ENCODE measurements at places on chromosomes 12 and 14.
A peak's percentile ranks its signal among the peaks of the same experiment; 100 is the strongest.

GRCh38 chr12:124929649-124930419, 15.4 kb upstream of the UBC start:
- DNase-seq, result no peak

DNA sequence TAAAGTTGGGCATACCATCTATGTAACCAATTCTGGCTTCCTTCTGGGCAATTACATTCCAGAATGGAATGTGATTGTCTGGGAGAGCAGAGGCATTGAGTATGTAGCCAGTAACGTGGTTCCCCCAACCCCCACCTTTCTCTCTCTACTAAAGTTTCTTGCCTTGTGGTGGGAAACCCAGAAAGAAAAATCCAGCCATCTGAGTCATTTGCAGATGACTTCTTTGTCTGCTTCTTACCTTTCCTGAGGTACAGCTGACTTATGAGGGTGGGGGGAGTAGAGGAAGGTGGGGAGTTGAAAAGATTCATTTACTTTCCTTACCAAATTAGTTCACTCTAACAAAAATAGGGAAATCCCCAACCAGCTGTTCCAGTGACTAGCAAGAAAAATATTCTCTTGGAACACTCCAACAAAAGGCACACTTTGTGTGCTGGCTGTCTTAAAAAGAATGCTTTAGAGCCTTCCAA, 112.1 kb upstream of the FRMD6 start:
- peak; percentile 74 for DNase-seq

DNA sequence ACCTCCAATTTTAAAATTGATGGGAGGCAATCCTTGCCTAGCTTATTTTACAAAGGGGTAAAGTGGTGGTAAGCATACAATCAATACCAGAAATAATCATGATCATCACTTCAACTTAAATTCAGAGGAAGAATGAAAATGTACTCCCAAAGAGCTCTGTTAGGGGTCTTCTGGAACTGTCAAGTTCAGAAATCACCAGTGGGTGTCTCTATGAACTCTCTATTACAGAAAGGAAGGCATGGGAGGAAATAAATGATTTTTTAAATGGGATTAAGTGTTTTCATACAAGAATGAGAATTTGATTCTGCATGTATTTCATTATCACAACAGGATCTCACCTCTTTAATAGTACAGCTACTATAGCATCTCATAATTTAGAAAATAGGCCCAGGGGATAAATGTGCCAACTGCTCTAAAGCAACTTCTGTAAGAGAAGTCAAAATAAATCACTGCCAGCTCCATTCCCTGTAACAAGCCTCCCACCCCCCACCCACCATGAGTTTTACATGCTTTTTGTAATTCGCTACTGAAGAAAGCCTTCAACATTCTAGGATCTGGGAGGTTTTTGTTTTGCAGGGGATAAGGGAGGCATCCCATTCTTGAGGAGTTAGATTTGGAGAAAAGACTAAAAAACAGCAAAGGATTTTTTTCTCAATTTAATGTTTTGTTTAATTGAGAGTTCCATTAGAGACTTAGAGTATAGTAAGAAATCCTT, 9.7 kb downstream of the DCP1B start:
- no peak for DNase-seq

DNA sequence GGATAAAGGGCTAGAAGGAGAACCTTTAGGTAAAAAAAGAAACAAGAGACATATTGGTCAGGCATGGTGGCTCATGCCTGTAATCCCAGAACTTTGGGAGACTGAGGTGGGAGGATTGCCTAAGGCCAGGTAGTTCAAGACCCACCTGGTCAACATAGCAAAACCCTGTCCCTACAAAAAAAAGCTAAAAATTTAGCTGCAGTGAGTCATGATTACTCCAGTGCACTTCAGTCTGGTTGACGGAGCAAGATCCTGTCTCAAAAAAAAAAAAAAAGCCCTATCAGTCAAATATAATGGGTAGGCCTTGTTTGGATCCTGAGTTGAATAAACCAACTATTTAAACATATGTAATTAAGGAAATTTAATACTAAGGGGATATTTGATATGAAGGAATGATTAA, 54.2 kb downstream of the PPP1R36 start:
- DNase-seq, result no peak

DNA sequence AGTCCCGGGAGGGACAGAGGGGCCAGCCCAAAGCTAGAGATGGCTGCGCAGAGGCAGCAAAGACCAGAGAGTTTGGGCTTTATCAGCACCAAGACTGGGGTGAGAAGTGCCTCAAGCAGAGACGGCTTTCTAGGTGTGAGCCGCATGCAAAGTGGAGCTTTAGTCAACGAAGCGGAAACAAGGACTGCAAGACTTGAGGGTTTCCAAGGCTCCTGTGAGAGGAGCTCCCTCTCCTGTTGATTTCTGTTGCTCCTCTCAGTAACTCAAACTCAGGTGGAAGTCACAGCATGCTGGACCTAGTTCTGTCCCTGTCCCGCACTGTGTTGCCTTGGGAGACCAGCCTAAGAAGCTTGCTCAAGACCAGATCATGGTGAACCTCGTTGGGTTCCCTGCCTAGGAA, 327.8 kb downstream of the MED13L start:
- no peak for DNase-seq

DNA sequence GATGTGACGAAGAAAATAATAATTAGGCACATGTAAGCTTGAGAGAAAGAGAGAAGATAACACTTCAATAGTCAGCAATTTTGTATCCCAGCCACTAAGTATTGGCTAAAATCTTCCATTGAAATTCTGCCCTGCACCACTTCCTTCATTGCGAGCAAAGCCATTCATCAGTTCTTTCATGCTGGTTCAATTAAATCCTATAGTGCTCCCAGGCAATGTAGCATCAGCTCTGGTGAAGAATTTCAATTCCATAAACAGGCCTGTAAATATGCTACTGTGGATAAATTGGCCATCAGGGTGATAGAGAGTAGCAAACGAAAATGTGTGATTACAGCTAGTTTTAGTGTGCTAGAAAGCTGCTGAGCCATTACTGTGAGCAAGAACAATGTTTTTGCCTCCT, 24.7 kb downstream of the RPL10L start:
- DNase-seq, result no peak

GRCh38 chr14:101562659-101563351, 1.5 kb downstream of the DIO3 start:
- DNase-seq, result no peak

GRCh38 chr12:89825591-89826449, 117.2 kb upstream of the ATP2B1 start:
- no peak for DNase-seq

DNA sequence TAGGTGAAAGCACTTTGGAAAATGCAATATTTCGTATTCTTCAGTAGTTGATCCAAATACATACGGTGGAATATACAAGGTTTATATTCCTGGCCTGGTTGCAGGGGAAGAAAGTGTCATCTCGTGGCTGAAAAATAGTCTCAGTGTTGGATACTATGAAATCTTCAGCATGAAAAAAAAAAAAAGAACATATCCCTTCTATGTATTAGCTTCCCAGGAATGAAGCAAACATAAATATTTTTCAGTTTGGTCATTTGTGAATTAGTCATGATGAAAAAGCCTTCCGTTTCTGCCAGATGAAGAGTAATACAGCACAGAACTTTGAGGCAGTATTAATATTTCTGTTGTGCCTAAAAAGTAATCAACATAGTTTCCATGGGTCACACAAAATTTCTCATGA, 36.7 kb downstream of the FLRT2 start:
- peak; percentile 80 for DNase-seq

DNA sequence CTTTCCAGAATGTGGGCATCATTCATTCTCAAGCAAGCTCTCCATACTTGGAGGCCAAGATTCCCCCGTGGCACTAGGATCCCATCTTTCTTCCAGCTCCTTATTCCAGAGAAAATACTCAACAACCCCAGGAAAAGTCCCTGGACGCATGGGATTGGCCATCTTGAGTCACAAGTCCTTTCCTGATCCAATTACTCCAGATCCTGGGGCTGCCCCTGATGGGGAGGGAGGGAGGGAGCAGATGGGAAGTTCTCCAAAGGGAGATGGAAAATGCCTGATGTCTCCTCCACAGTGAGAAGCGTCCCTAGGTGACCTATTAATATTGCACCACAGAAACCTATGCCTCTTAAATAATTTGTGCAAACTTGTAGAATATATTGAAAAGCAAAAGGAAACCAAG, 12.4 kb upstream of the KCNK13 start:
- DNase-seq, result no peak

GRCh38 chr12:52351196-52352059, 15.9 kb downstream of the KRT85 start:
- DNase-seq, result no peak

DNA sequence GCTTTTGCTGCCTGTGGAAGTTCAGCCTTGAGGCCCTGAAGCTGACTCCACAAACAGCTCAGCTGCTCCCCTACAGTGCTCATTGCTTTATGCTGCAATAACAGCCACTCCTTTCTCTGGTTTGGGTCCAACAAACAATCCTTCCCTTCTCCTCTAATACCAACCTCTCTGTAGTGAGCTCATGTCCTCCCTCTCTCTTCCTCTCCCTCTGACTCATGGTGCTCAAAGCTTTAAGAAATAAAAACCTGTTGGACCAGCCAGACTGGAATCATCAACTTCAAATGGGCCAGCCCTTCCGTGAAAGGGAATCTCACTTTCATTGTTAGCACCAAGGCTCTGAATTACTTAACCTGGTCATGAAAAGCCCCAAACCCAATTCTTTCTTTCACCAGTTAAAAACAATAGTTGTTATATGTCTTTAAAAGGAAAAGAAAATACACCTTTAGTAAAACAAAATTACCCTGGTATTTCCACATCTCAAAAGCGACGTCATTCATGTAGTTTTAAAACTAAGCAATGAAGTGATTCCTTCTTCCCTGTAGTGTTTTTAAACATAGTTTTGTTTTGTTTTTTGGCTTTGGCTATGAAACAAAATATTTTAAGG, 126.4 kb downstream of the DUSP6 start:
- peak; percentile 85 for DNase-seq

DNA sequence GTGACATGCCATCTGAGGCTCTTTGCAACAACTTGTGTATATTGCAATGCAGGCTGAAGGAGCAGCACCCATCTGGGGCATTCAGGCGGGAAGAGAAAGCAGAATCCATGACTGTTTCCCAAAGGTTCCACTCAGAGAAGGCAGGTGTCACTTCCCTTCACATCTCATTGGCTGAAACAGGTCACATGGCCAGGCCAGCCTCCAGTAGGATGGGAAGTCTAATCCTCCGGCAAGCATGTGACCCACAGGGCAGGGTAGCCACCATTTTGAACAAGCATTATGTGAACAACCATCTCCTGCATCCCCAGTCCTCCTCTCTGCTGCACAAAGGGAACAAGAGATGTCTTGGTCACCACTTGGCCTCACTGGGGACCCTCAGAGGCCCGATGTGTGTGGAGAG, 70.6 kb downstream of the RIN3 start:
- DNase-seq, result no peak

GRCh38 chr12:123149088-123149487, 1.8 kb downstream of the PITPNM2 start:
- DNase-seq, result no peak

- DNase-seq, result no peak
Observed at GRCh38 chr14:28340816-28341215, 425.8 kb upstream of the FOXG1 start.

GRCh38 chr14:31881531-31882310, 195.4 kb upstream of the ARHGAP5 start:
- DNase-seq, result no peak

DNA sequence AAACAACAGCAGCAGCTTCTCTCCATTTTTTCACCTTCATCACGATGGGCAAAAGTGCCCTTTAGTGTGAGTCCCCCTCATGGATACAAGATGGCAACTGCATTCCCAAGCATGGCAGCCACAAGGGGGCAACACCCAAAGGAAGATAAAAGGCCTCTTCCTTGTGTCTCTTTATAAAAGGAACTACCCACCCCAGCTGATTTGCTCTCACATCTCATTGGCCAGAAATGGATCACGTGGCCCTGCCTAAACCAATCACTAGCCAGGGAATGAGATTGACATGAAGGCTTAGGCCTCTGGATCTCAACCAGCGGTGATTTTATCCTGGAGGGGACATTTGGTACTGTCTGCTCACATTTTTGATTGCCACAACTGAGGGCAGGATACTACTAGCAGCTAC, 21.9 kb upstream of the IFT81 start:
- no peak for DNase-seq

All from GM04503 (cell line).